ENCODE measurements at places on chromosomes 4 and X.

DNA sequence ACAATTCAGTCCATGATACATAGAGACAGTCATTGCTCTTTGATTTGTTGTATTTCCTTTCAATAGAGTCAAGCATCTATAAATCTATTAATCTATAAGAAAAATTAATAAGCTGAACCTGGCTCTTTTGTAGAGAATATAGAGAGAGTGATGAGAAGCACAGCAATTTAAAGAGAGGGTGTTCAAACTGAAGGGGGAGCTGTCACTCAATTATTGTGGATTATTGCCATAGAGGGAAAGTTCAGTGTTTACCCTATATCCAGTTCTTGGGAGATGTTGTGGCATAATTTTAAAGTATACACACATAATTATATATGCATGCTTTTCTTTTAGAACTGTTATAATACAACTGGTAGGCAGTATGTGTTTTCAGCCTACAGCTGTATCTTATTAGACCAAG, 1469.0 kb upstream of the PABPC4L start:
- DNase-seq: no peak

DNA sequence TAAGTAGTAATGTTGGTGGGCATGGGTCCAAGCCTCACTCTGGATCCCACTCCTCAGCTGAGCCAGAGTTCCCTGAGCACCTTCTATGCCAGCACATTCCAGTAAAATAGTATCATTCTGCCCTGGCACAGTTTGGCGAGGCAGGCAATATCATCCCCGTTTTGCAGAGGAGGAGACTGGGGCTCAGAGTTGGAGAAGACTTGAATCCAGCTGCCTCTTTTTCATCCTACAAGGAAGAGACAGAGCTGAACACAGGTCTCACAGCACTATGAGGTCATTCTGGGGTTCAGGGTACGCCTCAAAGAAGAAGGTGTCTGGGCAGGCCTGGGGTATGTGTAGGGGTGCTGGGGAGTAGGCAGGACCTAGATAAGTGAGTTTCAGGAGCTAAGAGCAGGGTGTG, 103.9 kb upstream of the STX18 start:
- DNase-seq: no peak

DNA sequence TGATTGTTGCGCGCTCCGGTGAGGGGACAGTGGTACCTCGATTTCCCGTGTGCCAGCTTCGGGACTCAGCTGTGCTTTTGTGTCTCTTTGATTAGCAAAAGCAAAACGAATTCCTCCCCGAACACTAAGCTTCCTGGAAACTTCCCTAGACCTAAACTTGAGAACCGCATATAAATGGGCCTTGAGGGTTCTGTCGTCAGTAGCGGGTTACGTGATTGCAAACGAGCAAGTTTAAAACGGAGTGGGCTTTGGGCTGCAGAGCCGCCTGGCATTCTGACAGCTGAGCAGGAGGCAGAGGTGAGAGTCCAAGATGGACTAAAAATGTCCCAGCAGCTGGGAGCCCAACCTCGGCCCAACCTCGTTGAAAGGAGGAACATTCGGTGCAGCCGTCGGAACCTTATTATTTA, 1.2 kb upstream of the TAPT1 start:
- DNase-seq: no peak

- peak; percentile 21 for DNase-seq
These were observed 175.8 kb upstream of the TECRL start for GRCh38 chr4:64584981-64585557.

GRCh38 chr4:101050837-101051205, 296.5 kb downstream of the PPP3CA start:
- no peak for DNase-seq

- DNase-seq: no peak
These were observed 3.1 kb upstream of the NR3C2 start for GRCh38 chr4:148445071-148445859.

GRCh38 chr4:4574792-4575191, 32.9 kb upstream of the STX18 start:
- DNase-seq: no peak

GRCh38 chrX:18377796-18378195, 23.3 kb upstream of the SCML2 start:
- peak; percentile 7 for DNase-seq

DNA sequence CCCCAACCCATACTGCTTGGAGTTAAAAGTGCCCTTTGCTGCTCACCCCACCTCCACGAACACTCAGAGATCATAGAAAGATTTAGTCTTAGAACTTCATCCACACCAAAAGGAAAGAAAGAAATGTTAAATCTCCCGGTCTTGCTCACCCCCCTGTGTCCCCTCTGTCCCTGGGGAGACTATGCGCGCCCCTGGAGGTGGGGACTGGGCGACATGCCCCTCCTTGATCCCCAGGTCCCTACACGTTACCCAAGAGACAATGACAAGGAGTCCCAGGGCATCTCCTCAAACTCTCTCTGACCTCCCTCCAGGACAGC, 620 bp downstream of the ITM2A start:
- DNase-seq: no peak

Measured in NCI-H1694 (cell line).